Astrocyte of the spinal cord (primary cell): ENCODE measurements at places on chromosomes 13 and 19.

DNA sequence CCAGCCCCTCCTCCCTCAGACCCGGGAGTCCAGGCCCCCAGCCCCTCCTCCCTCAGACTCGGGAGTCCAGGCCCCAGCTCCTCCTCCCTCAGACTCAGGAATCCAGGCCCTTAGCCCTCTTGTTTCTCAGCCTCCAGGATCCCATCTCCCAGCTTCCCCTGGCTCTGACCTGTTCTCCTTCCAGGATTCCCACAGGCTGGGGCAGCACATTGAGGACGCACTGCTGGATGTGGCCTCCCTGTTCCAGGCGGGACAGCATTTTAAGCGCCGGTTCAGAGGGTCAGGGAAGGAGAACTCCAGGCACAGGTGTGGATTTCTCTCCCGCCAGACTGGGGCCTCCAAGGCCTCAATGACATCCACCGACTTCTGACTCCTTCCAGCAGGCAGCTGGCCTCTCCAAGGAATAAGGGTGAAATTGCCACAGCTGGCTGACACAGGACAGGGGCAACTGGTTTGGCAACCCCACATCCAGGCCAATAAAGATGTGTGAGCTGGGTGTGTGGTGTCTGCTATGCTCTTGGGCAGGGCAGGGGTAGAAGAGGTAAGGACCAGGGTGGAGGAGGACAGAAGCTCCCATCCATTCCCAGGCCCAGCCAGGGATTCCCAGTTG, 22.4 kb downstream of the CPT1C start:
- DNase-seq = no peak

DNA sequence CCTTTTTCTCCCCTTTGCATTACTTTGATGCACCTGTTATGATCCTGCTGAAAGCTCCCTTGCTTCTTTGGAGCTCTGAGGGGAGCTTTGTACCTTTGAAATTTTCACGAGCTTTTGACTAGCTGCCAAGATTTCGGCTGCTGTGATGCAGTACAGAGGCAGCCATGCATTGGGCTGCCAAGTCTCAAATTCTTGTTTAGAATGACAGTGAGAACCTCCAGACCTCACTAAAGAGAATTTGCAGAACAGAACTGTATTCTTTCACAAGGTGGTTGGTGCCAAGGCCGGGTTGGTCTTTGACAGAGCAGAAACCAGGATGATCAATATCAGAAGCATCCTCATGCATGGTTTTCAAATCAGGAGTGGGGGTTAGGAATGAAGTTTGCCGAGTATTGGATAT, 414.8 kb downstream of the GPC5 start:
- no peak for DNase-seq

DNA sequence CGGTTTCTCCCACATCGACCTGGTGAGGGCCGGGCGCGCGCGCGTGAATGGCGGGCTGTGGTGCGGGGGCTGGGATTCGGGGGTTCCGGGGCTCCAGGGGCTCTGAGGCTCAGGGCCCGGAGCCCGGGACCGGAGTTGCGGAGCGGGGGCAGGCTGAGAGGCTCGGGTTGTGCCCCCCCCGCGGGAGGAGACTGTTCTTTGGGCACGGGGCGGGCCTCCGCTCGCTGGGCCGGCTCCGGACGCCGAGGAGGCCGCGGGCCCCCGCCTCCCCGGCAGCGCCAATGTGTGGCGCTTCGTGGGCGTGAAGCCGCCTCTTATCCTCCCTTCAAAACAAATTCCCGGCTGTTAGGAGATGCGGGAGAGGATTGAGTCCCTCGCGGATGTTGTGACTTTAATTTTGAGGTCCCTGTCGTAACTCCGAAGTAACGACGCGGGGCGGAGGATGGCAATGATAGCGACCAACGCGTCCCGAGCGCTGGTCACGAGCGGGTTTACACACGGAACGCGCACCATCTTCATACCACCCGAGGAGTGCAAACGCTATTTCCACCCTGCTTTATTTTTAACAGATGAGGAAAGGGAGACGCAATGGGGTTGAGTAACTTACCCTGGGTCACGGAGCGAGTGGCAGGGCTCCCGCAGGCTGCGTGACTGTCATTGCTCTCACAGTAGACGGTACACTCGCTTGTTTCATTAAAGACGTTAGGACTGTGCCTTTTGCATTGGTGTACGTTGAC, 536 bp downstream of the UBA2 start:
- DNase-seq = peak; percentile 33

DNA sequence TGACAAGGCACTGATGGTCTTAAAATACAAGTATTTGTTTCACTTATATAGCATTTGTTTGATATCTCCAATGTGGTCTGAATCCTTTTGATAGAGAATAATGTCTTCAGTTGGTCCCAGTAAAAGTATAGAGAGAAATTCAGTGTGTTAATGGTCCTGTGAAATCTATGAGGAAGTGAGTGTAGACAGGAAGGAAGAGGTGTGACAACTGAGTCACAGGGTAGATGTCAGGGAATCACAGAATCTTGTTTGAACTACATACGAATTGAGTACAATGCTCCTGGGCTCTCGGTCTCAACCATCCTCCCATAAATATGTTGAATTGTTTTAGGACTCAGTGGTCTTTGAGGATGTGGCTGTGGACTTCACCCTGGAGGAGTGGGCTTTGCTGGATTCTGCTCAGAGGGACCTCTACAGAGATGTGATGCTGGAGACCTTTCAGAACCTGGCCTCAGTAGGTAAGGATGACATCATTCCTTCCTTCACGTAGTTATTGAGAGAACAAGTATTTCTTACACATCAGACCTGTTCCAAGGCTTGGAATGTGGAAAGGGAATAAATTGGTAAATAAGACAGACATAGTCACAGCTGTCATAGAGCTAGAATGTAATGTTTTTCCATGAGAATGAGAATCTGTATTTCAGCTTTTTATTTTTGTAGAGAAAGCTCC, 9.1 kb downstream of the ZNF555 start:
- DNase-seq = no peak

DNA sequence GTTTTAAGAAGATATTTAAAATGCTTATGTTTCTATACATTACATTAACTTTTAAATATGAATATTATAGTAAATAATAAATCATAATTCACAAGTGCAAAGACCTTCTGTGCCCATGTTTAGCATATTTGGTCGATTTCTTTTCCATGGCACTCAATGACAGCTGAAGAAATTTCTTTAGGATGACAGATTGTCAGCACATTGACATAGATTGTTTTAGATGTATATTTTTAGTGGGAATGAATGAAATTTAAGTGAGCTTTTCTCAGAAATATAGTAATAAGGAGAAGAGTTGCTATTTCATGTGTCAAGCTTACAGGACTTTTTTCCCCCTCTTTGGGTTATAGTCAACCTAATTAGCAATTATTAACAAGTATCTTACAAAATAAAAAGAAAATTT, 256.5 kb downstream of the SHISA2 start:
- DNase-seq = no peak

DNA sequence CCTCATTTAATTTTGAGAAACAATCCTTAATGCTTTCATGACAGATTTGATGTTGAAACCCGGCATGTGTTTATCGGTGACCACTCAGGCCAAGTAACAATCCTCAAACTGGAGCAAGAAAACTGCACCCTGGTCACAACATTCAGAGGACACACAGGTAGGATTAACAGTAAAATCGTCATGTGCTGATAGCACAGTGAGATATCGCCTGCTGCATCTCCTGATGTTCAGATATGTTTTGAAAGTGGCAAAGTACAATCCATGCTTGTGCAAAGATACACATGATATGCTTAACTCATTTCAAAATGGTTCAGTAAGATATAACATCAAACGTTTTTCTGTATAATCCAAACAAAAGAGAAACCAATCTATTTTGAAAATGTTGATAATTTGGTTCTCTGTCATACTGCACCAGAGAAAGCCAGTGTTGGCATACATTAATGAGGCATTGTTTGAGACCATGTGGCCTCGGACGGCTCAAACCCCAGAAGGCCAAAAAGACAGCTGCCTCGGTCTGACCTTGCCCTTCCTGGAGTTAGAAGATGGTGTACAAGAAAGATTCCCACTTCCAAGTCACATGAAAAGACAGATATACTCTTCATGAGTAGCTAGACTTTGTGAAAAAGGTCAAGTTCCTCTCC, 76.2 kb downstream of the DHRS12 start:
- no peak for DNase-seq

DNA sequence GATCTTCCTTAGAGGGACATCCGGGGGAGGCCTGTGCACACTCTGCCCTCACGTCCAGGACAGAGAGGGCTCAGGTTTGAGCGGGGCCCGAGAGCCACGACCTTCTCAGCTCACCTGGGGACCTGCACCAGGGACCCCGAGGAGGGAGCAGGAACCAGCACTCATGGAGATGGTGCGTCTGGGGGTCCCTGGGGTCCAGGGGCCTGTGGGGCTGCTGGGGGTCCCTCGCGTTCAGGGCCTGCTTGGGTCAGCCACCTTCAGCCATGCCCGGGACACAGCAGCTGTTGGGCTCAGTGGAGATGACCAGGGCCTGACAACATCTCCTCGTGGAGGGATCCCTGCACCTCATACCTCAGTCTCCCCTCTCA, 47.1 kb downstream of the TMEM255B start:
- DNase-seq = no peak

DNA sequence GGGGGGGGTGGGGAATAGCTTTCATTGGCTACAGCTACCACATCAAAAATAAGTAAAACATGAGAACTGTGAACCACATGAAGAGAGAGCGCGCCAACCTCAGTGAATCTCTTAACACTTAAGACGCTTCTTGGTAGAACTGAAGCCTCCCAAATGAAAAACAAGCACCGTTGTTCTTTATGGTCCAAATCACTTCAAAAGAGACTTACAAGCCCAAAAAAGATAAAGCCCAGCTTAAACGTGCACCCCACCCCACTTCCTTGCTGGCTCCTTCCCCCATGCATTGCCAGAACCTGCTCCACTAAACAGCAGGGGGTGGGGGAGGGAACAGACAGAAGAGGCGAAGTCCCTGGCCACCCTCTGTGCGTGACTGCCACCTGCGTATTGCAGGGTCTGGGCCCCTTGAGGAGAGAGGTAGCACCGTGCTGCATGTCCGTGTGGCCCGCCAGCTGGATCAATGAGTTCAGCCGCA, 479.1 kb downstream of the FOXO1 start:
- DNase-seq = no peak

GRCh38 chr13:20494656-20495055, 31.0 kb downstream of the CRYL1 start:
- DNase-seq = no peak

DNA sequence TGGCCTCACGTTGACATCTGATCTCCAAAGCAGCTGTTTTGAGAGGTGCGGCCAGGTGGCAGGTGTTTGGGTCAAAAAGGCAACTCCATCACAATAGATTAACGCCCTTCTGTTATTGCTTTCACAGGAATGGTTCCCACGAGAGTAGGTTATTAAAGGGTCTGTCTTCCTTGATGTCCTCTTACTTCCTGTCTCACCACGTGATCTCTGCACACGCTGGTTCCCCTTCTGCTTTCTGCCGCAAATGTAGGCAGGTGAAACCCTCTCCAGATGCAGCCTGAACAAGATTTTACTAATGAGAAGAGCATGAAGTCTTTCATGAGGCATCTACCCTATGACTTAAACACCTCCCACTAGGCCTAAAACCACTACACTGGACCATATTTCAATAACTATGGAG, 22.8 kb upstream of the ZNF564 start:
- no peak for DNase-seq

DNA sequence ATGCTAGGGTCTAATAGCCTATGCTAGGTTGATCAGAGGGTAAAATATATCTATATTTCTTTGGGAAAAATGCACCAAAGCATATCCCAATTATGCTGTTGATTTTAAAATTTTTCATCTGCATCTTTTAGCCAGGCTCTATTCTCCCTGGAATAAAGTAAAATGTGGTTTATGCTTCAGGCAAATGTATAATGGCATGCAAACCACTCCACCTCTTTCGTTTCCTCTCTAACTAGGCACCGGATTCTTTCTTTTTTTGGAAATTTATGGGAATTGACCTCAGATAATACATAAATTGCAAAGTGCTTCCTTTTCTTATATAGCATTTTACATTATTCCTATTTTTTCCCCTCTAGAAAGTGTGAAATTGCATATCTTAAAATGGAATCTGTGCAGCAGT, 386.5 kb downstream of the OLFM4 start:
- no peak for DNase-seq

DNA sequence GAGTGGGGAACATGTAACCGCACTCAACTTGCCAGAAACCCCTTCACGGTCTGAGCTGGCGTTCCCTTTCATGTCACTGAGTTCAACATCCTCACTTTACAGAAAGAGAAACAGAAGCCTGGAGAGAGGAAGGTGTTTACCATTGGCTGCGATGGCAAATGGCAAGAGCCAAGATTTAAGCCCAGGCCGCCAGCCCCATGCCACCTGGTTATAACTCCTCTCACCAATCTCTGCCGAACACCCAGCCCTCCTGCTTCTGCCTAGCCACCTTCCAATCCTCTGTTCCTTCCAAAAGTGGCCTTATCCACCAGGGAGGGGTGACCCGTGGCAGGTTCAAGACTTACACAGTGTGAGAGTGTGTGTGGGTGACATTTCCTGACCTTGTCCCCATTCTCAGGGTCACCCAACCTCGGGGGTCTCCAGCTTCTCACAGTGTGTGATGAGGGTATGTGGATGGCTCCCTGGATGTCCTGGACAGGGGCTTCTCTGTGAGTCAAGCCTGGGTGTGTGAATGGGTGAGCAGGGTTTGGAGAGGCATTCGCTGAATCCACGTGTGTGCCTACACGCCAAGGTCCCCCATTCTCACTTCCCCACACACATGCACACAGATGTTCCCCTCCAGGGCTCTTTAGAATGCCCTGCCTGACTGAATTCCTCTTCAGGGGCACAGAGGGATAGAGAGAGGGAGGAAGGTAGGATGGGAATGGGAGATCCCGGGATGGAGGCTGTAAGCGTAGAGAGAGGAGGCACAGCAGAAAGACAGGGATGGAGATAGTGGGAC, 1.2 kb downstream of the CADM4 start:
- no peak for DNase-seq

- DNase-seq = no peak
These were observed 29.2 kb downstream of the SUGP2 start for GRCh38 chr19:19004144-19004543.

DNA sequence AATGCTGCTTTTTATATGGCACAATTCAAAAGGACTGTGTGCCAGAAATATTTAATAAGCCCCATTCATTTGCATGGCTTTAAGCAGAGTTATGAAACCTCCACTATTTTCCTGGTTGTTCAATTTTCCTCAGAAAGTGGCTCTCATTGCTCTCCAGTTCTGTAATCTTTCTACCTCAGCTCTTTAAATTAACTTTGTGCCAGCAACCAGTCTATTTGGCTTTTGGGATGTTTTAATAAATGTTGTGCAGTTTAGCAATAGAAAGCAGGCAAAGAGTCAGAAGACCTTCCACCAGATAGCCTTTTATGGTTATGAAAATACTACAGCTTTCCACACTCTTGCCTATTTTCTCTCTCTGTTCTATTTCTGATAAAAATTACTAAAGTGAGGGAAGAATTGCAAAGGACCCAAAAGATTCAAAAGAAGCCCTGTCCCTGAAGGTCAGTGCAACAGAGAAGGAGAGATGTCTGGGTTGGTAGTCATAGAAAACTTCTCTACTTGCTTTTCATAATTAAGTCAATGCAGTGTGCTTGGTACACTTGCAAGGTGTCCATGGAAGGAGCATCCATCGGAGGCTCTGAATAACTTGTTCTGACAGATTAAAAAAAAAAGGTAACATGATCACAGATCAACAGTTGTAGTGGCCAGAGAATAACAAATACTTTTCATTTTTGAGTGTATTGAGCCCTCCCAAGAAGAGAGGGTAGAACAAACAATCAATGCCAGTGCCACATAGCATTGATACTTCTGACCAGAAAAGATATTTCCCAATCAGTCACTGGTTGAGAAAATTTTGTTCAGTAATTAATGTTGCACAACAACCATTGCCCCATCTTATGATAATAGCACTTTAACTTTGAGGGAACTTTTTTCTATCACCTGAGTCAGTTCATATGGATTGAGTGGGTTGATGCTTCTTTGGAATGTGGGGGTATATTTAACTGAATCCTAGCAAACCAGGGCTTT, 48.4 kb upstream of the SPRY2 start:
- DNase-seq = no peak
